Temporal lobe (tissue), 4 donors: ENCODE measurements at places on chromosomes 13 and 19. TPM values are rescaled to one million over a fixed set of nuclear protein-coding genes. Genes with fewer than 3 reads are reported as not detected.

The KLK4 gene
- total RNA-seq = not detected

The RNF113B gene
- total RNA-seq = not detected

The ZNF837 gene
- 0.74 TPM for total RNA-seq

The NEK3 gene
- total RNA-seq = 9.8 TPM

The SLC10A2 gene
- total RNA-seq = not detected

The ARID3A gene
- 1.5 TPM for total RNA-seq
